Natural killer cell (primary cell): ENCODE measurements at places on chromosomes 7 and 10.

DNA sequence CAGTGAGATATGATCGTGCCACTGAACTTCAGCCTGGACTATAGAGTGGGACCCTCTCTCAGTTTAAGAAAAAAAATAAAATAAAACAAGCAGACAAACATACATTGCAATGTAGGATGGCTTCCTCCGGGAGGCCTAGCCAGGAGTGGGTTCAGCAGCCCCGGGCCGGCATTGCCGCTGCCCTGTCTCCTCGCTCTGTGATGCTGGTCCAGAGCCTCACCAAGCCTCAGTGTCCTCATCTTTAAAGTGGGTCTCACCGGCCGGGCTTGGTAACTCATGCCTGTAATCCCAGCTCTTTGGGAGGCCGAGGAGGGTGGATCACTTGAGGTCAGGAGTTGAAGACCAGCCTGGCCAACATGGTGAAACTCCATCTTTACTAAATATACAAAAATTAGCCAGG is 71.6 kb downstream of the PTPRE start:
- no peak for DNase-seq

DNA sequence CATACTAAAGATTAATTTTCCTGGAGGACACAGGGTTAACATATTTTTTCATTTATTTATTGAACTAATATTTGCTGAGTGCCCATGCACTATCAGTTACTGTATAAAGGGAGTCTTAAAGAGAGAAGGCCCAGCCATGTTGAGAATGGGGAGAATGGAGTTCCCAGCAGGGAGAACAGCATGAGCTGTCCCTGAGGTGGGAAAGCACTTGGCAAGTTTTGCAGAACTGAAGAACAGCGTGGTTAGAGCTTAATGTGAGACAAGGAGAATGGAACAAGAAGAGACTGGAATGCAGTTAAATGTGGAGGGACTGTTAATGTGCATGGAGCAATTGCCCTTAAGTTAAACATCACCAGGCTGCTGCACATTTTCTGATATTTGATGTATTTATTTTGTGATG is 435.4 kb downstream of the SUGCT start:
- no peak for DNase-seq

DNA sequence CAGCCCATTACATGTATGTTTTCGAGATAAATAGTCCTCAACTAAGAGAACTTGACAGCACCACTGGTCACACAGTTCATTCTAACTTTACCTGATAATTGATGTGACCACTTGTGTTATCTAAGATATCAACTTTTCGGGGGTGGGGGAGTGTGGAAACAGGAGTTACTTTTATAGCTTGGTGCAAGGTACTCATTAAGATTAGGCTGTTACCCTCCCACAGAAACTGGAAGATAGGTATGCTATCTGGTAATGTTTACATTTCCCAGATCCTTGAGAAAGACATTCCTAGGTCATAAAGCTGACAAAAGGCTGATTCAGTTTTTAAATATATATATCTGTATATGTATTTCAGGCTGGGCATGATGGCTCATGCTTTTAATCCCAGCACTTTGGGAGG is 11.1 kb downstream of the ERVW-1 start:
- DNase-seq = no peak

DNA sequence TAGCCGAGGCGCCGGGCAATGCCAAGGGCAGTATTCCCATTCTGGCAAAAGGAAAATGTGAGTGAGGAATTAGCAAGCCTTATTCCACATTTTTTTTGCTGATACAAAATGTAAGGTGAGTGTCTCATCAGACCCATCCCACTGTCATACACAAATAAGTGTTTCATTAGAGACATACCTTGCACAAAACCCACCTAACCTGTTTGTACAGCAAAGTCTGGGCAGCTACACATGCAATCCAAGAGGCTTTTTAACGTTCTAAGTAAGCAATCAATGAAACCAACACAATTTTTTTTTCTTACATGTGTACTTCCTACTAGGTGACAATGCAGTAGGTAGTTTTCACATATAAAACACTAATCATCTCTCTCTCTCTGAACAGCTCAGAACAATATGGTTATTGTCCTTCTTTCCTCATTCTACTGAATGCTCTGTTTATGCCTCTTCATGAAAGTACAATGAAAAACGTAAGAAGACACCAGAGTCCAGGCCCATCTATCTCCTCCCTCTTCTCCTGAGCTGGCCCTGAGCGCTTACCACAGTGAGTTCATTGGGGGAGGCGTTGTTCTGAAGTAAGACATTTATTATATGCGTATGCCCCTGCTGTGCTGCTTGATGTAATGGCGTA is 217.2 kb downstream of the ANK3 start:
- DNase-seq = no peak

DNA sequence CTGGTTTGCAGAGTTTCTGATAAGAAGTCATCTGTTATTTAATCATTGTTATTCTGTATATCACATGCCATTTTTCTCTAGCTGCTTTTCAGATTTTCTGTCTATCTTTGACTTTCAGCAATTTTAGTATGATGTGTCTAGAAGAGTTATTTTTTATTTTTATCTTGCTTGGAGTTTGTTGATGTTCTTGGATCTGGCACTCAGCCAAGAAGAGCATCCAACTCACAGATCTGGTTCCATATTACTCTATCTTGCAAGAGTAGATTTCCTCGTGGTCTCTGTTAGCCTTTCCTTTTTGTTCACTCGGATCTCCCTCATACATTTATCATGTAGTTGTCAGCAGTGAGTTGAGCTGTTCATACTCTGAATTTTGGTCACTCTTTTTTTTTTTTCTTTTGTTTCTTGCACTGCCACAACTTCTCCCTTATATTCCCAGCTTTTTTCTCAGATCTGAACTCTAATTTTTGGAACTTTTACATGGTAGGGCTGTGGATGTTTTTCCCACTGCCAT is 54.8 kb upstream of the CALCR start:
- DNase-seq = no peak

GRCh38 chr7:50332241-50333165 is 28.0 kb downstream of the IKZF1 start:
- peak; percentile 60 for DNase-seq

DNA sequence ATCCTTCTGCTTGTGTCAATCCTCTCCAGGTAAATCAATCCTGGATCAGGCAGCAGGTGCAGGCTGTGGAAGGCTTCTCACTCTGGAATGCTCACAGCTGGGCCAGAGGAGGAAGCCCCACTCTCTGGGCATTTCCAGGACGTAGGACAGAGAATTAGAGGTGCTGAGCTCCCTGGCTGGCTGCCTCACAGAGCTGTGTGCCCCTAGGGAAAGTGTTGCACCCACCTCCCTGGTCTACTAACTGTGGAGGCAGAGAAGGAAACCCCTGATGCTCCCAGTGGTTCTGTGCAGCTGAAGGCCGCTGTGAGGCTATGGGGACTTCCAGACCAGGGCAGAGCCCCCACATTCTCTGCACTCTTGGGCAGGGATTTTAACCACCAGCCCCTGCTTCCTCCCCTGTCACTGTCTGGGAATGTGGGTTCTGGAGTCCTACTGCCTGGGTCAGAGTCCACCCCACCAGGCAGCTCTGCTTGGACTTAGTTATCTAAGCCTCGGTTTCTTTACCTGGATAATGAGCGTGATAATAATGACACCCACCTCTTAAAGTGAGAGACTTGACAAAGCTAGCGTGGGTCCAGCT is 73.5 kb upstream of the EEPD1 start:
- no peak for DNase-seq

- no peak for DNase-seq
Observed at GRCh38 chr7:106795084-106795876, 69.8 kb upstream of the PIK3CG start.

DNA sequence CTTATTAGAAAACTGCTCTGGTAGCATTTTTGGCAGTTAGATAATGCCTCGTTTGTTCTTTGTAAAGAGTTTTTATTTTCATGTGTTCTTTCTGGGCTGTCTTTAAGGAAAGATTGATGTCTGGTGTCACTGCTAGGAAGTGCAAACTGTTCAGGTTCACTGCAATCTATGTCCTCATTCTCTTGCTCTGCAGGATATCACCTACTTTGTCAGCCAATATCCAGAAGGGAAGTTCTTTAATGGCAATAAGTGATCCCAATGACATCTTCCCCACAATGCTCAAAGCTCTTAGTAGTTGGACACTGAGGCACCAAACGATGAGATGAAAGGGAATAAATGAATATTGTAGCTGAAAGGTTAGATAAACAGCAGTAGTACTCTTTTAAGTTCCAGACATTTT is 115.1 kb downstream of the AGMO start:
- DNase-seq = no peak

DNA sequence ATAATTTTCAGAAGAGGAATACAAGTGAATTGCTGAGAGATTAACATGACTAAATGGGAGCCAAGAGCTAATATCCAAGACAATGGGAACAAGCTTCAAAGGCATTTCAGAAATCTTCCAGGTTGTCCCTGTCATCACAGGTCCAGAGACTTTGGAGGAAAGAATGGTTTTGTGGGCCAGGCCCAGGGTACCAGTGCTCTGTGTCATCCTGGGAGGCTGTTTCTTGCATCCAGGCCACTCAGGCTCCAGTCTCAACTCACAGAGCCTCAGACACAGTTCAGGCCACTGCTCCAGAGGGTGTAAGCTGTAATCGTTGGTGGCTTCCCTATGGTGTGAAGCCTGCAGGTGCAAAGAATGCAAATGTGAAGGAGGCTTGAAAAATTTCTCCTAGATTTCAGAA is 170.4 kb upstream of the NRG3 start:
- no peak for DNase-seq

DNA sequence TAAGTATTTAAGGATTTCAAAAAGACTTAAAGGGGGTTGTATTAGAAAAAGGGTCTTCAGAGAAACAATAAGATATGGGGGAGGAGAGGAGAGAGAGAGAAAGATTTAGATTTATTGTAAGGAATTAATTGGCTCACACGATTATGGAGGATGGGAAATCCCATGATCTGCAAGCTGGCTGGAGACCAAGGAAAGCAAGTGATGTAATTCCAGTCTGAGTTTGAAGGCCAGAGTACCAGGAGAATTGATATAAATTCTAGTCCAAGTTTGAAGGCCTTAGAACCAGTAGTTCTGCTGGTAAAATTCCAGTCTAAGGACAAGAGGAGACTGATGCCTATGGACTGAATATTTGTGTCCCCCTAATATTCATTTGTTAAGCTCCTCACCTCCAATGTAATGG is 20.6 kb upstream of the SLC13A1 start:
- DNase-seq = no peak

- DNase-seq = no peak
Observed at GRCh38 chr10:119801998-119802538, 70.6 kb downstream of the MCMBP start.

DNA sequence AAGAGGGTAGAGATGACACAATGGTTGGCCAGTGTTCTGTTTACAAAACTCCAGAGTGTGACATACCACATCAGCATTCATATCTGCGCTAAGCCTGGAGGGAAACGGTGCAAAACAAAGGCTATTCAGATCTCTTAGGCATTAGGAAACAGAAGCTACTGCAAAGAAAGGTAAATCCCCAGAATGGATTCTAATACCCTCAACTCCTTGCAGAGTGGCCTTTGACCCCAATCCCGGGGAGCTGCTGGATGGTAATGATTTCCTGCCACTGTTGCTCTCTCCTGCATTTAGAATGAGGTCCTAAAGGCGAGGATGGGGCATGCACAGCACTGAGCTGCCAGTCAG is 65.2 kb downstream of the AOAH start:
- DNase-seq = no peak

- DNase-seq = no peak
Observed at GRCh38 chr7:21243265-21243664, 184.6 kb upstream of the SP4 start.

DNA sequence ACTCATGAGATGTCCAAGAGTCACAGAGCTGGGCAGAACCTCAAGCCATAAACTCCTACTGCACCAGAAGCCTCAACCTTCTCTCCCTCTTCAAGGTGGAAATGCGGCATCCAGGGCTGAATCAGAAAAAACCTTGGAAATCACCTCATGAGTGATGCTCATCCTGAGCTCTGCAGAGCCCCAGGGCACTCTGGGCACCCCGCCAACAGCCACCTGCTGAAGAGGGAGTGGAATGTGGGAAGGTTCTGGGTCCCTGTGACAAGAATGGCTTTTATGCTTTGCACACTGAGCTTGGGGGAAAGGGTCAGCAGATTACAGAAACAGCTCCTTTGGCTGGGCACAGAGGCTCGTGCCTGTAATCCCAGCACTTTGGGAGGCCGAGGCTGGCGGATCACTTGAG is 18.8 kb downstream of the NUDT1 start:
- no peak for DNase-seq

GRCh38 chr10:117720931-117721835 is 178.6 kb downstream of the EMX2 start:
- no peak for DNase-seq

DNA sequence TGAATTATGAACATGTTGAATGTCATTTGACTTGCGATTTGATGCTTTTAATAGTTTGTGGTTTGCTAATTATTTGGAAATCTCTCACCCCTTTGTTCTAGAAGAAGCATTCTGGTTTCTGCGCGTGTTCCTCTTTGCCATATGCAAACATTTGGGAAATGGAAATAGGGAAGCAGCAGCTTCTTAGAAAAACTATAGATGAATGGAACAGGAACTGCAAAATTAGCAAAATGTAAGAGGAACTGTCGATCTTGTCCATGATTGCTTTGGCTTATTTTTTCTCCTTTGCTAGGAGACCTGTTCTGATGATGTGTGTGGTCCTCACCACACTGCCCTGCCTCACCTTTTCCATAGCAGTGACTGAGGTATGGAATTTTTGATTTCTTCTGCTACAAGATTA is 19.0 kb downstream of the TMEM236 start:
- no peak for DNase-seq

DNA sequence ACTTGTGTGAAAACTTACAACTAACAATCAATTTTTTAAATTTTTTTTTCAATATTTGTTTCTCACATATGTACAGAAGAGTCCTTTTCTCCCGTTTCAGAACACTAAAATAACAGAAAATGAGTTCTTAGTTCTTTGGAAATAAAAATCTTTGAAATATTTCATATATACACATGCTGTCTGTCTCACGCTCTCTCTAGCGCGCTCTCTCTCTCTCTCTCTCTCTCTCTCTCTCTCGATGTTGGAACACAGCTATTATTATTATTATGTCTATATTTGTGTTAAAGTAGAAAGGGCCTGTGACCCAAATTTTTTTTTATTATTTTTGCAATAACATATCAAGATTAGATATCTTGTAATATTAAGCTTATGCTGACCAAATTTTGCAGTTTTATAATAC is 96.9 kb upstream of the GATA3 start:
- DNase-seq = no peak

DNA sequence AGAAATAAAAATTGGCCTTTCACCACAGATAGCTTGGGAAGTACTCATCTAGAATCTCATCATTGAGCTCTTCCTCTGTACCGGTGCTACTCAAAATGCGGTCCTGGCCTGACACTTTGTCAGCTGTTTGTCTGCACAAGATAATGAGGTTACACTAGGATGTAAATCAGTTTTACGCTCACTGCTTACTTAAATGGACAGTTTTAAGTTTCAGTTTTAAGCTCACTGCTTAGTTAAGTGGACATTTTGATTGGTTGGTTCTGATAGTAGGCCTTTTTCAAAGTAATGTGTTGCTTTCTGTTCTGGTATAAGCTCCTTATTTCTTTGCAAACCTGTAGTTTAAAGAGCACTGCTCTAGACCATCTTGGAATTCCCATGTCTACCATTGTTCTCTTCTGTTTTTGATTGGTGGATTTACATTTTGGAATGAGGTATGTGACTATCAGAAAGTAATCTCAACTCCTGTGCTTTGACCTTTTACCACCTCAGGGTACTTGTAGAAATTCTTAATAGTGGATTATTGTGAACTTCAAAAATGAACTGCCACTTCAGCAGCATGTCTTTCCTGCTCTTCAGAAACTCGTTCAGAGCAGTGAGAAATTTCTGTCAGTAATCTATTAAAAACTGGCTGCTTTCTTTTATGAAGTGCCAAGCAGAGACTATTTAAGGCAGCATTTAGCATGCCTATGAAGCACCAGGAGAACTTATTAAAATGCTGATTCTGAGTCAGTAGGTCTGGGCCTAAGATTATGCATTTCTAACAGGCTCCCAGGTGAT is 55.0 kb downstream of the C1GALT1 start:
- peak; percentile 6 for DNase-seq
